ENCODE measurements at places on chromosomes 7 and 10.
A peak's percentile ranks its signal among the peaks of the same experiment; 100 is the strongest.

DNA sequence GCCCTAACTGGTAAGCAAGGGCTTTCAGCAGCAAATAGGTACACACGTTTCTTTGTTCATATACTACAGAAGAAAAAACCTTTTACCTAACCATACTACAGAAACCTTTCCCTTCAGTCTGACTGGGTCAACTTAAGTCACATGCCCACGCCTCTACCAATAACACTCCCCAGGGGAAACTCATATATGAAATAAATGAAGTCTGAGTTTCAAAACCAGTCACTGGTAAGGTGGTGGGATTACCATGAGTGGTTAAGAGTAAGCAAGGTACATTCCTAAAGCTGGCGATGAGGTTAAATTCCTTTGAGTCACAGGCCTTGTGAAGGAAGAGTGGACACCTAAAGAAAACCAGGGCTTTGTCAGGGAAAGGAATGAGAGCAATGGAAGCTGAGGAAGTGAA, 21.4 kb upstream of the KIF20B start:
- DNase-seq: no peak

- DNase-seq: no peak
Observed at GRCh38 chr10:6840766-6841165, 260.7 kb upstream of the PRKCQ start.

GRCh38 chr7:149664176-149664575, 109.2 kb downstream of the ZNF467 start:
- DNase-seq: no peak

DNA sequence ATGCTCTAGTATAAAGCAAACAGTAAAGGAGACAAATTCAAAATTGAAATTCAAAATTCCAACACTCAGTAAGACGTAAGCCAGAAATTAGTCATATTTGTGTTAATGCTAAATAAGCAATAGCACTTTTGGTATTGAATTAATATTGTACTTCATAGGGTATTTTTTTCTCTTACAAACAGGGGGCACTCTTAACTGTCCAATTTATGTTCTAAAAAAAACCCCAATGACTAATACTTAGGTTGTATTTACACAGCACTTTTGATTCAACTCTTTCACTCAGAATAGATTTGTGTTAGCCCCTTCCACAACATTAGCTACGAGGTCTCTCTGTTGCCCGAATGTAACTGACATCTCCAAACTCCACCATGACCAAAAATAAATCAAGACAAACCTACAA, 284.9 kb upstream of the COBL start:
- no peak for DNase-seq

DNA sequence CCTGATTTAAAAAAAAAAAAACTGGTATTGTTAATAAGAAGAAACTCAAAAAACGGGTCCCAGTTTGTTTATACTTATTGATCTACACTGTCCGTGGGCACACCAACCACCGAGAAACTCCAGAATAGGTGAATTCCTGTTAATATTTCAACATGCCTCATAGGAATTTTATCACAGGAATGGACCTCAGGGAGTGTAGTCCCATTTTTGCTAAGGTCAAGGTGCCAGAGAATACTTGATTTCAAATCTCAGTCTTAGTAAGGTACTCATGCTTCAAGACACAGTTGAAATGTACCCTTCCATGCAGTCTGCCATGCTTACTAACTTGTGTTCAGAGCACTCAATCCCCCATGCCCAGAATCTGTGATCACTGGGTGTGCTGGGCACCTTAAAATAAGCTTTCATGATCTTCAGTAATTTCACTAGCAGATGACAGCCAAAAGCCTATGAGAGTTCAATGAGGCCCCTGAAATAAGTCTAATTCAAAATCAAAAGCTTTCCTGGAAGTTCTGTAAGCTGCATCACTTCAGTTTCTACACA, 385.7 kb downstream of the TNS3 start:
- DNase-seq: no peak

GRCh38 chr7:154171422-154171821, 119.2 kb downstream of the DPP6 start:
- DNase-seq: no peak

GRCh38 chr7:75870557-75871161, 8.2 kb upstream of the RHBDD2 start:
- DNase-seq: no peak

- no peak for DNase-seq
Observed at GRCh38 chr10:84158061-84158460, 15.5 kb upstream of the GPR15LG start.

DNA sequence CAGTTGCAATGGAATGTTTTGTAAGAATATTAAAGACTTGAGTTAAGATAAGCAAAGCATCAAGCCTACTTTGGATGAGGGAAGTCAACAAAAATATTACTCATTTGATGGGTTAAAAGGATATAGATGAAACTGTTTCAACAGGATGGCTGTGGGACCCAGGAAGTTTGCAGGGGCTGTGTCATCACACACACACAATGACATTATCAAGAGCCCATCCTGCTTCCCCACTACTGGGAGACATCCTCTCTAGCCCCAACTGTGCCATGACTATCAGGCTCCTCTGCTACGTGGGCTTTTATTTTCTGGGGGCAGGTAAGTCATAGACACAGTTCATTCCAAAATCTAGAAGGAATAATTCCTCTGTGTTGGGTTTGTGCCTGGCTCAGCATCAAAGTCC, 78.8 kb upstream of the PRSS1 start:
- DNase-seq: no peak

GRCh38 chr10:6014241-6014761, 37.0 kb upstream of the IL15RA start:
- peak; percentile 32 for DNase-seq

DNA sequence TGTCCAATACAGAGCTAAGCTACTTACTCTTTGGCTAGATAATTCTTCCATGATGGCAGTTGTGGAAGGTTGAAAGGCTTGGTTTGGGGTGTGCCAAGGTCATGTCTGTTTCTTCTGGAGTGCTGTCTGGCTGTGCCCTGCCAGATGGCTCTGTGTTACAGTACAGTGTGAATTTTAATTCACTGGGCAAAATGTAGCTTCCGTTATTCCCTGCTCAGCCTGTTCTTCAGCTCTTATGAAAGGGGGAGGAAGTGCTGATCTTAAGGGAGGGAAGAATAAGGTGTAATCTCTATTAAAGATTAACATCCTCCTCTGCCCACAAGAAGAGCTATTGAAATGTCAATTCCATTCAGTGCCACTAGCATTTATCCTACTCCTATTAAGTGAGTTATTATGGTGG, 52.2 kb downstream of the SND1 start:
- DNase-seq: no peak

DNA sequence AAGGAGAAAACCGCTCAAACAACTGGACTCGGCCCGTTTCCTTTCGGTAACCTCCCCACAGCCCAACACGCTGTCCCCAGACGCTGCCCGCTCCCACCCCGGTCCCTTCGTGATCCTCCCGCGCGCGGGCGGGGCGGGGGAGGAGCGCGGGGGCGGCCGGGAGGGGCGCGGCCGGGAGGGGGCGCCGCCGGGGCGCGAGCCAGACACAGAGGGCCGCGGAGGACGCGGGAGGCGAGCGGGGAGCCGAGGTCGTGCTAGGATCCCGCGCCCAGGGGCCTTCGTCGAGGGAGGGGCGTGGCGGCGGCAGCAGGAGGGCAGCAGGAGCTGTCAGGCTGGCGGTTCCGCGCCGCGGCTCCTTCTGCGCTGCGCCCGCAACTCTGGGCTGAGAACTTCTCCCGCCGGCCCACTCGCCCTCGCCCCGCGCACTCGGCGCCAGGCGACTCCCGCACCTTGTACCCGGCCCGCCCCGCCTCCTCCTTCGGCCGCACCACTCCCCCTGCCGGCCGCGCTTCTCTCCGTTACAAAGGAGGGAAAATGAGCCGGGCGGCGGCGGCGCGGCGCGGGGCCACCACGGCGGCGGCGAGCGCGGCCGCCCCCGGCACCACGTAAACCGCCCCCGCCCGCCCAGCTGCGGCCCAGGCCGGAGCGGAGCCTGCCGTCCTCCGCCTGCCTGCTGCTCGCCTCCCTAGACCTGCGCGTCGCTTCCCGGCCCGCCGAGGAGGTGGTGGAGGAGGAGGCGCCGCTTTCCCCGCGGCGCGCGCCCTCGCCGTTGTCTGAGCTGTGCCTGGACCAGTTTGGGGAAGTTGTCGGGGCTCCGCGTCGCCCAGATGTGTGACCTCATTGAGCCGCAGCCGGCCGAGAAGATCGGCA, at the start of gene CDK14:
Gene CDK14 (plus strand): TSS at position 521 of the 870 bp plus-strand sequence. CDS start 307 bp downstream, at position 828.
- DNase-seq: no peak

GRCh38 chr10:25902002-25902401, 32.0 kb upstream of the MYO3A start:
- DNase-seq: no peak

DNA sequence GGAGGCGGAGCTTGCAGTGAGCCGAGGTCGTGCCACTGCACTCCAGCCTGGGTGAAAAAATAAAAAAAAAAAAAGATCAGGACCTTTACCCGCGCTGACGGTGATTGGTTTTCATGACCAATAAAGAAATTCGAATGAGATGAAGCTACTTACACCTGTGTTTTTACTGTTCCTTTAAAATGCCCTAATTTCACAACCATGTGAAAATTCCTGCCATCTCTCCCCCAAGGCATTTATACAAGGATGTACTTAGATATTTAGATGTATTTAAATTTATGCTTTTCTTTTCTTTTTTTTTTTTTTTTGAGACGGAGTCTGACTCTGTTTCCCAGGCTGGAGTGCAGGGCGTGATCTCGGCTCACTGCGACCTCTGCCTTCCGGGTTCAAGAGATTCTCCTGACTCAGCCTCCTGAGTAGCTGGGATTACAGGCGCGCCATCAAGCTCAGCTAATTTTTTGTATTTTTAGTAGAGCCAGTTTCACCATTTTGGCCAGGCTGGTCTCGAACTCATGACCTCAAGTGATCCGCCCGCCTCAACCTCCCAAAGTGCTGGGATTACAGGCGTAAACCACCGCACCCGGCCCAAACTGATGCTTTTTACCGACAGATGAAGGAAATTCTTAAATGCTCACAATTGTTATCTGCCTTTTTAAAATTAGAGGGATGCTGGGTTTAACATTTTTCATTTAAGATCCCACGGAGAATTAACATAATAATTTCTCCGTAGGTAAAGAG, 3.1 kb upstream of the PHYH start:
- no peak for DNase-seq

DNA sequence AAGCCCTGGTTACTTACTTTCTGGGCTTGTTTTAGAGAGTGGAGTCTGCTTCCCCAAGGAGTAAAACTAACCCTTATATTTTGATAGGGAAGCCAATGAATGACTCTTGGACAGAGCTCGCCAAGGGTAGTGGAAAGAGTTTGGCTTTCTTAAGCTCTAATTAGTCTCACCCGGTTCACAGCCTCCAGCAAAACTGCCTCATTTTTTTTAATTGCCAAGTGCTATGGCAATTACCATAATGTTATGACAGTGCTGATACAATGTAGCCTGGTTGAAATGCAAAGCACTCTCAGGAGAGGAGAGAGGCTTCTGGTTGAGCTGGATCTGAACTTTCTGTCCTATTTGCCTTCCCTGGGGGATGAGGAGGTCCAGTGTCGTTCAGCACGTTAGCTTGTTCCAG, 376.1 kb upstream of the CHRM2 start:
- DNase-seq: no peak

DNA sequence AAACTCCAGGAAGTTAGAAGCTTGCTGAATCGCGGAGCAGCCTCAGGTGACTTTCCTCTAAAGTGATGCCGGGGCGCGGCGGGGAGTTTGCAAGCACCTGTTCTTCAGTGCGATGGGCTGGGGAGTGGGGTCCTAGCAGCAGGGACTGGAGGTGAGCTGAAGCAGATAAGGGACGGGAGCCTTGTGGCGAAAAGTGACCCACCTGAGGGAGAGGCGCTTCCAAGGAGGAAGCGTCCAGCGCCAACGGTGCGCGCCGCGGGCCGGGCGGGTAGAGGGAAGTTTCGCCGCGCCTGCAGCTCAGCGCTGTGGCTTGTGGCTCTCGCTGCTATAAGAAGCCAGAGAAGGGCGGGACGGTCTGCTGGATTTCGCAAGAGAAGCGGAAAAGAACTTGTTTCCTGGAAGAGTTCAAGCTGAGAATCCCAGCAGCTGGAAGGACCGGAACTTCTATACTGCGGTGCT, at the start of gene STEAP4:
Gene STEAP4 (minus strand): TSS at position 305 of the 459 bp plus-strand sequence. CDS start 22,625 bp downstream, outside the sequence.
- no peak for DNase-seq

DNA sequence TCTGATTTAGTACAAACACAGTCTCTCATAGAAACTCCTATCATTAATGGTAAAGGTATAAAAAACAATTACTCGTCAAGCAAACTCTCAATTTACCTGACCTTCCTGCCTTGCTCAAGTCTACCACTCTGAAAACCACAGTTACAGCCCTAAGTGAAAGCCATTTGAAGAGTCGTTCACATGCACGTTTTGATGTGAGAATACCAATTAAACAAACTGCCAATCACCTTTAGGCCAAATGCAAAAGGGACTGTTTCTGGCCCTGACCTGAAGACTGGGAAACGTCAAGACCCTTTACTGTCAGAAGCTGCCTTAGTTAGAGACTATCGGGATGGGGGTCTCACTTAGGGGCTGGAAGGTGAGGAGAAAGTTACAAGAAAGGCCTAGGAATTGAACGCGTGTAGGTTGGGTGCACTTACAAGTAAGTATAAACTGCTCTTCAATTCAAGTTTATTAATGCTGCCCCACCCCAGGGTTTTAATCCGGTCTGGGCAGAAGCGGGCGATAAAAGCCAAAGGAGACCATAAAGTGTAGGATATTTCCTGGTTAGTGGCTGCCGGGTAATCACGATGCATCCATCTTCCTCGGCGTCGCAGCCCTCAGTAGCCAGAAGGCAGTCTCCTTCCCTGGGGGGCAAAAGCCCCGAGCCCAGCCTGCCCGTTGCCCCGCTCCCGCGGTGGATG, 935 bp downstream of the TM9SF3 start:
- peak; percentile 5 for DNase-seq

DNA sequence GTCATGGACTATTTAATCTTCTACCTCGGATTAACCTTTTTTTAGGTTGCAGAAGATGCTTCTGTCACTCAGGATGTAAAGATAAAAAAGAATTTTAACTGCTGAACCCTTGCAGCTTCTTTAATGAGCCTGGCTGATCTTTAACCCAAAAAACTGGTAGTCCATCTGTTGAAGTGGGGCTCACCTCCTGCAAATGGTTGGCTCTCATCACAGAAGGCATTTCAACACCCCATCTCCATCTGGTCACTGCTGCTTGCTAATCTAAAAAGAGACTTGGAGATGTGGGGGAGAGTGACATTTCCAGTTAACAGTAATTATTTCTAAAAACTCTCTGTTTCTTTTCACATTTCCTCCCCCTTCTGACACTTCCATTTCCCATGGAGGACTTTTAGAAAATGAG, 208.6 kb downstream of the LHFPL3 start:
- no peak for DNase-seq

GRCh38 chr7:47373871-47374451, 207.9 kb downstream of the TNS3 start:
- DNase-seq: no peak

DNA sequence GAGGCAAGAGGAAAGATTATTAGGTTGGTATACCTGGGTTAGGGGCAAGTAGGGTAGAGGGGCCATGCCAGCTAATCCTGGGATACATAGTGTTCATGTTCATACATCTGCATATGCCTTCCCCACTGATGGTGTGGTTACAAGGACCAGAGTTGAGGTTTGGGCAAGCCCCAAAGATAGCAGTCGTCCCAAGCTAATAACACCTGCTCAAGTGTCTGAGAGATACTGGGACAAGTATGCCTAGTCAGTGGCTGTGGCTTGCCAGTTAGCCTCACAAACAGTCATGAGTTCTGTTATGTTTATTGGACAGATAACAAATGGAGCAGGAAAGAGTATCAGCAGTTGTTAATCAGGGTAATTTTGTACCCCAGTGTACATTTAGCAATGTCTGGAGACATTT, 139.6 kb downstream of the ADAM22 start:
- no peak for DNase-seq

- peak; percentile 45 for DNase-seq
Observed at GRCh38 chr10:14648005-14648765, 126.5 kb downstream of the FAM107B start.
